Hematopoietic multipotent progenitor cell treated with erythropoietin and hydrocortisone succinate and interleukin-3 and kit ligand, for 15 days (in vitro differentiated cells): ENCODE measurements at places on chromosomes 13 and 19.

DNA sequence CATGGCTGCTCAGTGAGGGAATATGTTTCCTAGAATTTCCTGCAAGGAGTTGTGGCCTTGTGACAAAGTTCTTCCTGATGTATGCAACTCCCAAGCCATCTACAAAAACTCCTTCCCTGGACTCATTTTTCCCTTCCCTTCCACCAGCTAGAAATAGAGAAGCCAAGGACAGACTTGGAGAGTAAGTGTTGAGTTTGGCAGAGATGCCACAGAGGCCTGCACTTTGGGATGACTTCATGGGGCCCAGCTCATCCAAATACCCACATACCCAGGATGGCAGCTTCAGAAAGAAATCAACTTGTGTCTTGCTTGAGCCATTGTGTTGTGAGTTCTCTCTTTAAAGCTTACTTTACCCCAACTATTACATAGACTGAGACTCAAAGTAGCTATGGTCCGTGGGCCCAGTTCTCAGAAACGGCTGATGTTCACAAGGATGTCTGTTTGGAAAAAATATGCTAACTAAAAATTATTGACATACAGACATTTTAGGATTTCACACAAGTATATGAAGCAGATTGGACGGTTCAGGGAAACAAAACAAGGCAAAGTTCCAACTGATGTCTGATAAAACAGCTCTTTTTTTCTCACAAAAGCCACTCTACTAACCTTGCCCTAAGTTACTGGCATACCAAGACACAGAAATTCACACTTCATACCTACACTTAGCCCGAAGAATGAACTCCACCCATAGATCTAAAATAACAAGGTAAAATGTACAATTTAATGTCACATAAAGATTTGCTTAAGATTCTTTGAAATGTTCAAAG, 107.9 kb downstream of the NALCN start:
- no peak for DNase-seq

- no peak for DNase-seq
Measured at GRCh38 chr19:30785458-30786137, 413.4 kb downstream of the ZNF536 start.

DNA sequence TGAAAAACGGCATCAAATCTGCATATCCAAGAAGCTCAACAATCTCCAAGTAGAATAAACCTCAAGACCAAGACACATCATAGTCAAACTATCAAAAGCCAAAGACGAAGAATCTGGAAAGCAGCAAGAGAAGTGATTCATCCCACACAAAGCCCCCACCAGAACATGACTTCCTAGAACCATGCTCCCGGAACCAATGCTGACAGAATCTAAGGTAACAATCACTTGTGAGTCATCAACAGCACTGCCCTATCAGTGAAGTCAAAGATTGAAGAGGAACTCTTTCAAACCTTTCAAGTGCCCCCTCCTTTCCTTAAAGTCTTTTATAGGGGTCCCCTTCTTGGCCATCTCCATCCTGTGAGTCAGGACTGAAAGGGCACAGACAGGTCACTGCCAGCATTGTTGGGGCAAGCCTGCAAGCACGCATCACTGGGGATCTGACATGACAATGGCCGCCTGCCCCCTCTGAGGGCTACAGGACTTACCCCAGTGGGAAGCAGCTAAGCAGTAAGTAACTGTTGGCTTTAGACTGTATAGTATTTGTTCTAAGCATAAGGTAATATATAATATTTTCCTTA, at the start of gene CCDC70:
Gene CCDC70 (plus strand): TSS at position 247 of the 578 bp plus-strand sequence. CDS start 3,443 bp downstream, outside the sequence.
- DNase-seq, result no peak

DNA sequence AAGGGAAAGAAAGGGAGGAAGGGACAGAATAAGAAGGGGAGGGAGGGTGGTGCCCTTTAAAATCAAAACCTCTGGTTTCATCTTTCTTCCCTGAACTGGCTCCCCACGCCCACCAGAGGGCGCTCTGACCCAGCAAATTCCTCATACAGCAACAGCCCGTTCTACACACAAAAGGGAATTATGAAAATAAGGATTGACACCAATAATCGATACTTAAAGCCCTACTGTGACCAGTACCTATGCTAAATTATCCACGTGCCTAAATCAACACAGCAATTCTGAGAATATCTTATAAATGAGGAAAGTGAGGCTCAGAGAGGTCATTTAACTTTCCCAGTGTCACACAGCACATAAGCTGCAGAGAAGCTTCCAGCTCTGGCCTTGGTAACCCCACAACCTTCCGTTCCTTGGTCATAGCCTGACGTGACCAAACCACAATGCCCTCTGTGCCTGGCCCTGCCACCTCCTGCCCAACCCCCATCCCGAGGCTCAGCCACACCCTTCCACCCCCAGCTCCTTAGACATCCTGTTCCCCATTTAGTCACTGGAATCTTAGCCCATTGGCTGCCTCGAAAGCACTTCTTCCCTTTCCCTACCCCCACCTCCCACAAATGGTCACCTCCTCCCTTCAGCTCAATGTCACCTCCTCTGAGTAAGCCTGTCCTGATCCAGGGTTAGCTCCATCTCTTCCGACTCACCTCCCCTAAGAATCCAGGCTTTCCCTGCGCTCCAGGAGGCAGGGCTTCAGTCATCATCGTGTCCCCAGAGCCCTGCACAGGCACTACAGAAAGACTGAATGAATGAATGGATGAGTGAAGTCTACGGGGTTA, 34.2 kb upstream of the PNMA8B start:
- peak; percentile 71 for DNase-seq

GRCh38 chr13:45786293-45786920, 65.1 kb downstream of the SIAH3 start:
- no peak for DNase-seq

DNA sequence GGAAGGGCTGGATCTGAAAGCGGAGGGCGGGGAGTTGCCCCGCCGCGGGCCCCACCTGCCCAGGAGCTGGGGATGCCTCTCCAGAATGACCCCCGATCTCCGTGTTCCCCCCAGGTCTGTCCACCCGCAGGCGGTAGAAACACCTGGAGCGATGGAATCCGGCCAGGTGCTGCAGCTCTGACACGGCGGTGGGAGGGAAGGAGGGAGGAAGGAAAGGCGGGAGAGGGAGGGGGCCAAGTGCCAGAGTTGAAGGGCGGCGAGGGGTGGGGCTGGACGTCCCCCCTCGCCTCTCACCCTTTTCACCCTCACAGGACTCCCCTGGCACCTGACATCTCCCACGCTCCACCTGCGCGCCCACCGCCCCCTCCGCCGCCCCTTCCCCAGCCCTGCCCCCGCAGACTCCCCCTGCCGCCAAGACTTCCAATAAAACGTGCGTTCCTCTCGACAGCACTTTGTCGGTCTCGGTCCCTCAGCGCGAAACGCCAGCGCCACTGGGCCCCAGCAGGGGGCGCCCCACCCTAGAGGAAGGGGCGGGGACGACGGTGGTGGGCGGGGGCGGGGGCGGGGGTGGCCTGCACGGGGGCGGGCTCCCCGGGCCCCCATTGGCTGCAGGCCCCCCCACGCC, 337 bp upstream of the FXYD7 start:
- DNase-seq, result peak; percentile 27

- no peak for DNase-seq
Measured at GRCh38 chr19:2193807-2194206, 30.1 kb downstream of the DOT1L start.

GRCh38 chr19:32749361-32749760, 29.8 kb downstream of the TDRD12 start:
- DNase-seq, result no peak

GRCh38 chr19:6381030-6381750, 5.5 kb upstream of the PSPN start:
- no peak for DNase-seq

- no peak for DNase-seq
Measured at GRCh38 chr13:80237646-80238045, 103.3 kb downstream of the SPRY2 start.
